ENCODE measurements at places on chromosomes 6 and 20. TPM values are rescaled to one million over a fixed set of nuclear protein-coding genes. Genes with fewer than 3 reads are reported as not detected.

GRCh38 chr20:18677126-18677525, 89.3 kb downstream of the DTD1 start:
- no peak for DNase-seq

DNA sequence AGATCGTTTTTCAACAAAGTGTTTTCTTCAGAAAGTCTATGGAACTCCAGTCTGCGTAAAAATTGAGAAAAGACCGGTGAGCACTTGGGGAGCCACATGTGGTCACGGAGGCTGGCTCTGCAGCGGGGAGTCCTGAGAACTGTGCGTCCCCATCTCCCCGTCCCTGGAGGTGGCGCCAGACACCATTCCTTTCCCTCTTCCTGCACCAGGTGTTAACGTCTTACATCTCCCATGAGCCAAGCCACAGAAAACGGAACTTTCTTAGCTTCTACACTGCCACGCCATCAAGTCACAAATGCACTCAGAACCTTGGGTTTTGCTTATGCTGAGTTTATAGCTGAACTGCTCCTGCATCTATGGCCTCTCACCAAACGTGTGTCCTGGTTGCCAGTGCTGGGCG, 62.6 kb downstream of the GINS1 start:
- peak; percentile 62 for DNase-seq

The OPRM1 gene
- polyA plus RNA-seq = 0.15 TPM

DNA sequence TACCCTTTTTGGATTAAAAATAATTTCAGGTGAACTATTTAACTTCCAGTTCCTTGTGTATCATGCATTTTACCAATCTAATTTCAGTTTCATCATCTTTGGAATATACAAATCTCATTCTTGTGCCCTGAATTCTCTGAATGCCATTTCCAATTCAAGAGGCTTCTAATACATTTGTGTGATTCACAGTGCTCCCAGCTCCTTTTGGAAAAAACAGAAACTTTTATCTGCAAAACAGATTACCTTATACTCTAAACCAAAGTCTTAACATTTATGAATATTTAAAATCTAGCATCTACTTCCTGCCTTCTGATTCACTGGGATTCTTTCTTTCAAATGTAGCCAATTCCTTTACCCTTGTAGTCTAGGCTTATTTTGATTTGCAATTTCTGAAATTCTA, 11.1 kb upstream of the PEX7 start:
- no peak for DNase-seq

DNA sequence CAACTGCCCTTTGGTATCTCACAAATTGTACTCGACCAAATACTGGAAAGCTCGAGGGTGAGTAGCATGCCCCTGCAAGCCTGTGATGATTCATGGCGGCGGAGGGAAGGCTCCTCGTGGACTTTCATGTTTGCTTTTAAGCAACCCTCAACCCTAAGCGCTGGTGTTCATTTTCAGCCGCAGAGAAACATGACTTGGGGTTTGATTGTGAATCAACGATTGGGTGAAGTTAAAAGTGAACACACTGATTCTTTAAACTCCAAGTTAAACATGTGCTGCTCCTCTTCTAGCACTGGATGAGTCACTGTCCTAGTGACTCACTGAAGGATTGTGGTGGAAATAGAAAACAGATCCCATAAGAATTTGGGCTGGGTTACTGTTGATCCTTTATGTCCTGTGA, 8.3 kb downstream of the CD109 start:
- no peak for DNase-seq

DNA sequence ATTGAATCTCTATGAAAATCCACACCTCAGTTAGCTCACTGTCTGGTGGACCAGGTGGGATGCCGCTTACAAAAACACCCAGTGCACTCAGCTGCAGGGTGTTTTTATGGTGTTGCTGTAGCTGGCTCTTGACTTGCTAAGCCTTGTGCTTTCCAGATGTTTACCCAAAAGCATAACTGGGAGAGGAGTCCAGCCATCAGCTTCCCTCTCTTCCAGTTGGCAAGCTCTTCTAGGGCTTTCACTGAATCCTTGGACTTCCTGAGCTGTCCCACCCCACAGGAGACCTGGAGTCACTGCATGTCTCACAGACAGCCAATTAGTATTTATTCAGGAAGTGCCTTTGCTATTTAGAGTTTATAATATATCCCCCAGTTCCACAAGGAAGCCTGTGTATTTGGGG, 210.9 kb downstream of the FNDC1 start:
- DNase-seq = no peak

The C4A gene
- 9.9 TPM for polyA plus RNA-seq

The SLC12A5 gene
- 19.9 TPM for polyA plus RNA-seq

GRCh38 chr6:106385530-106385929, 25.0 kb downstream of the CRYBG1 start:
- DNase-seq = no peak

The MYCT1 gene
- 15.4 TPM for polyA plus RNA-seq

The ARMC2 gene
- 4.3 TPM for polyA plus RNA-seq

The KCNQ5 gene
- 3.2 TPM for polyA plus RNA-seq

- DNase-seq = no peak
Measured at GRCh38 chr6:87110636-87111035, 15.7 kb upstream of the CGA start.

The MPIG6B gene
- polyA plus RNA-seq = not detected

DNA sequence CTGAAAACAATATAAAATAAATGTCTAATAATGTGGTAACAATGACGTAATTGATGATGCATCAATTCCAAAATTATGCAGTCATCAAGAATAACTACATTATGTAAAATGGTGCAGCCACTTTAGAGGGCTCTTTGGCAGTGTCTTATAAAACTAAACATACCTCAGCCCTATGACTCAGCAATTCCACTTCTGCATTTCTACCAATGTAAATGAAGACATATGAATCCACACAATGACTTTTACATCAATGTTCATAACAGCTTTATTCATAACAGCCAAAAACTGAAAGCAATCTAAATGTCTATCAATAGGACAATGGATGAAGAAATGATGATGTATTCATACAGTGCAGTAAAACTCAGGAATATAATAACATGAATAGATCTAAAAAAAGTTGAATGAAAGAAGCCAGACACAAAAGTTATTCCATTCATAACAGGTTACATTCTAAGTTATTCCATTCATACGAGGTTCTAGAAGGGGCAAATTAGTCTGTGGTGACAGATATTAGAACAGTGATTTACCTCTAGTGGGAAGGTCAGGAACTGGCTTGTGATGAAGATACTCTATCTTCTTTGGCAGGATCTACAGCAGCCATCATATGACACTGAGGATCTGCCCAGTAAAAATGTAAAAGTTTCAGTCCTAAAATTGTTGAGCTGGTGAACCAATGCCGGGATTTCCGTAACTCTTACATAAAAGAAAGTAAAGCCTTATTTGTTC, 396.1 kb downstream of the PLCB1 start:
- no peak for DNase-seq

GRCh38 chr6:163872335-163872734, 457.8 kb downstream of the QKI start:
- DNase-seq = no peak

DNA sequence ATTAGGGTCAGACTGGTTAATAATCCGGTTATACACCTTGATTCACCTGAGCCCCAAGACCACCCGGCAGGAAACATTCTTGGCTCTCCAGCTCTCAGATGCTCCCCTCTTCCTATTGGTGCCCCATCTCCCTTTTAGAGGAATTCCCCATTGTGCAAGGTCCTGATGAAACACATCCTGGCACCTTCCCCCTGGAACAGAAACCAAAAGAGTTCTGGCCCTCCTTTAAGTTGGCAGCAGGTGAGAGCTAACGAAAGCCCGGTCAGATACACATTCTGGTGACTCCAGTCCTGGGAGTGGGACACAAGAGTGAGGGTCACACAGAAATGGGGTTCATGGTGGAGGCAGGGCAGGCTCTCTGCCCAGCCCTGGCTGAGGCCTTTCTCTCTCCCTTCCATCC, 32.2 kb downstream of the RSPO4 start:
- DNase-seq = no peak

The GHRH gene
- polyA plus RNA-seq = not detected

The SLC35A1 gene
- 9.2 TPM for polyA plus RNA-seq

GRCh38 chr6:35823601-35824000, 18.4 kb downstream of the LHFPL5 start:
- DNase-seq = no peak

The PTGIS gene
- polyA plus RNA-seq = 1.0 TPM

DNA sequence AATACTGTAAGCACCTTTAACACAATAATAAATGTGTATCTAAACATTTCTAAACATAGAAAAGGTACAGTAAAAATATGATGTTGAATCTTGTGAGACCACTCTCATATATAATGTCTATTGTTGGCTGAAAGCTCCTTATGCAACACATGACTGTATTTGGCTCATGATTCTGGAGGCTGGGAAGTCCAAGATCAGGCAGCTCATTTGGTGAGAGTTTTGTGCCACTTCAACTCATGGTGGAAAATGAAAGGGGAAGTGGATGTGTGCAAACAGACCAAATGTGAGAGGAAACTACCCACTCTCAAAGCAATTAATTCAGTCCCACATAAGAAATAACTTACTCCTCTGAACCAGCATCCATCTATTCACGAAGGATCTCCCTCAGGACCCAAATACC, 257.7 kb upstream of the OPRM1 start:
- DNase-seq = no peak

DNA sequence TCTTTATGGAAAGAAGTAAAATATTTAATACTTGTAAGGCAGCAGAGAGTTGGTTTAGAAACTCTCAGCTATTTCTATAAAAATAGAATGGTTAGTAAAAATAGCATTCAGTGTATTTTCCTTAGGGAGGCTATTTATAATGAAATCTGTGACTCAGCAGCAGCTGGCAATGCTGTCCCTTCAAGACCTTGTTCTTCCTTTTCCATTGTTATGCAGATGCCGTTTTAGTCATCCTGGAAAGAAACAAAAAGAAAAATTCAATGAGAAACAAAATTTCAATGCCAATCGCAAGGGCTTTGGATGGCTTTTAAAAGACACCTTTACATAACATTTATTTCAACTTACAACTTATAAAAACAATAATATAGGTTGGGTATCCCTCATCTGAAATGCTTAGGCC, 17.5 kb downstream of the MPC1 start:
- DNase-seq = no peak

GRCh38 chr6:166056637-166057036, 111.0 kb downstream of the TBXT start:
- no peak for DNase-seq

- DNase-seq = no peak
Measured at GRCh38 chr6:110214338-110214737, 34.1 kb downstream of the CDC40 start.

DNA sequence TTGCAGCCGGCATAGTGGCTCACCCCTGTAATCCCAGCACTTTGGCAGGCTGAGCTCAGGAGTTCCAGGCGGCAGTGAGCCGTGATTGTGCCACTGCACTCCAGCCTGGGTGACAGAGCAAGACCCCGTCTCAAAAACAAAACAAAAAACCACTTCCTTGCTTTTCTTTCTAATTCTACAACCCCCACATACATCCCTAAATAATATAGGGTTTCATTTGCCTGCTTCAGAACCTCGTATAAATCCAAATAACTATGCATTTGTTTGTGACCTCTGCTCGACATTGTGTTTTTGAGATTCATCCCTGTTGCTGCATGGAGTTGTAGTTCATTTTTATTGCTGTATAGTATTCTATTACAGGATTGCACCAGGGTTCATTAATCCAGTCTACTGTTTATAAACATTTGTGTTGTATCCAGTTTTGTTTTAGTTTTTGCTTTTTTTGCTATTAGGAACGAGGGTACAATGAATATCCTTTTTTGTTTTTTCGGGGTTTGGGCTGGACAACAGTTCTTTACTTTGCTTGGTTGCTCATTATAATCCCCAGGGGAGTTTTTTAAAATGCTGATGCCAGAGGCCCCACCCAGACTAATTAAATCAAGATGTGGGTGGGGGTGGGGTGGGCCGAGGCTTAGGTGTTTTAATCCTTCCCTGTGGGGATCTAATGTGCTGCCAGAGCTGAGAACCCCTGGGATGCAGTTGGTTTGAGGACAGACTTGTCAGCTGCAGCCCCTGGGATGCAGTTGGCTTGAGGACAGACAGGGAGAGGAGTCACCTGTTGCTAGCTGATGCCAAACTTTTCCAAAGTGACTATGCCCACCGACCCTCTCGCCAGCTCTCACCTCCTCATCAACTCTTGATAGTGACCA, 2.4 kb upstream of the SNAI1 start:
- no peak for DNase-seq

GRCh38 chr6:135282395-135282794, 101.3 kb downstream of the MYB start:
- DNase-seq = no peak

DNA sequence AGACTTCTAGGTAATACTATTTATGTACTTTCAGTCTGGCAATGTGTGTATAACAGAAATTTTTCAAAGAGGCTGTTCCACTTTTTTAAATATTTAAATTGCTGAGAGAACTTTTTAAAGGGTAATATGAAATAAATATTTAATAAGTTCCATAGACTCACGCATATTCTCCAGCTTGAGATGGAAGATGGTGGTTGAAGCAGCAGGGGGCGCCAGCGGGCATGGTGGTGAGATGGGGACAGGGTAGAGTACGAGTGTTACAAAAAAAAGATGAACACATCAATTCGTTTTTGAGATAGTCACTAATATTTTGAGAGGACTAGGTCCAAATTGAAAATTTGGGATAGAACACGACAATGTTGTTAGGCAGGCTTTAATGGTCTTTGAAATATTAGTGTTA, 68.4 kb downstream of the RSPO3 start:
- DNase-seq = peak; percentile 14
